Fibroblast of lung (primary cell): ENCODE measurements at places on chromosomes 11 and 22. TPM values are rescaled to one million over a fixed set of nuclear protein-coding genes. Genes with fewer than 3 reads are reported as not detected.

GRCh38 chr11:34158661-34159060 is 53.2 kb downstream of the NAT10 start:
- no peak for DNase-seq

YPEL1 gene
- total RNA-seq: 1.5 and 2.3 TPM in 2 replicates

USP47 gene
- 97.8 and 162 TPM in 2 replicates for total RNA-seq

DNA sequence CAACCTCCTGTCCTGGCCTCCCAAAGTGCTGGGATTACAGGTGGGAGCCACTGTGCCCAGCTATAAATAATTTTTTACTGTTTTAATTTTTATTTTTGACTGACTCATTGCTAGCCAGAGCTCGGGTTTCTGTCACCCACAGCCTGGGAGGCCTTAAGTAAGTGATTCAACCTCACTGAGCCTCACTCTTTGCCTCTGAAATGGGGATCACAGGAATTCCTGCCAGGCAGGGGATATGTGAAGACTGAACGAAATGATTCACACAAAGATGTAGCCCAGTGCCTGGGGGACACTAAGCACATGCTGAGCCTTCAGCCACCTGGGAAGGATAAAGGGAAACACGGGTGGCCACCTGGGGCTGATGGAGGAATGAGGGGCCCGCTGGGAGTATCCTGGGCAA is 3.8 kb upstream of the LRRC74B start:
- peak; percentile 34 for DNase-seq

TMEM132A gene
- total RNA-seq: 13.2 and 20.8 TPM in 2 replicates

LYVE1 gene
- under 0.01 and 0.17 TPM in 2 replicates for total RNA-seq

LRRC4C gene
- under 0.01 TPM in 2 replicates for total RNA-seq

DNA sequence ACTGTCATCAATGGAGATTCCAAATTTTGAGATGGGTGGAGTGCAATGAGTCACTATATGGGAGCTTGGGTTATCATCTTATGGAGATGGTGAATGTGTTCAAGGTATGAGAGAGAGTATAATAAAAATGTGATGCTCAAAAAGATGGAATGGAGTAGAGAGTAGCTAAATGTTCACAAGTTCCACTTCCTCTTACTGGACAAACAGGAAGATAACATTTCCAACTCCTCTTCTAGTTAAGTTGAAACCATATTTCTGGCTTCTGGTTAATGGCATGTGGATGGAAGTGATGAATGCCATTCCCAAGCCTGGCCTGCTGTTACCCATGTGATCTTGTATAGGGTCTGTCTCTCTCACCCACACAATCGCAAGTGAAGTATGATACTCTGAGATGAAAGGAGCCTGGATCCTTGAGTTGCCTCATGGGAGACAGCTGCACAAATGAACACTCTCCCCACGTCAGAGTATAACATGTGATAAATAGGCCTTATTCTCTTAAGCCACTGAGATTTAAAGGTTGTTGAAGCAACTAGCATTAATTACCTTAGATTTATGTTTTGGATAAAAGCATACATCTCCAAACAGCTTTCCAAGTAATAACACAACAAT is 111.0 kb downstream of the RAB38 start:
- no peak for DNase-seq
